ENCODE measurements at places on chromosomes 16 and 17.

GRCh38 chr17:50161911-50162288 is 3.9 kb upstream of the SGCA start:
- no peaks in the 10 kb centered on the region for H3K36me3 ChIP-seq
- H3K27ac ChIP-seq = peak overlapping the region; percentile 51
- peaks cover 33% of the 10 kb centered on the region for H3K27me3 ChIP-seq
- peaks cover 10% of the 10 kb centered on the region for H3K4me1 ChIP-seq
- no peak for DNase-seq
- H3K4me3 ChIP-seq = peak overlapping the region; percentile 79

DNA sequence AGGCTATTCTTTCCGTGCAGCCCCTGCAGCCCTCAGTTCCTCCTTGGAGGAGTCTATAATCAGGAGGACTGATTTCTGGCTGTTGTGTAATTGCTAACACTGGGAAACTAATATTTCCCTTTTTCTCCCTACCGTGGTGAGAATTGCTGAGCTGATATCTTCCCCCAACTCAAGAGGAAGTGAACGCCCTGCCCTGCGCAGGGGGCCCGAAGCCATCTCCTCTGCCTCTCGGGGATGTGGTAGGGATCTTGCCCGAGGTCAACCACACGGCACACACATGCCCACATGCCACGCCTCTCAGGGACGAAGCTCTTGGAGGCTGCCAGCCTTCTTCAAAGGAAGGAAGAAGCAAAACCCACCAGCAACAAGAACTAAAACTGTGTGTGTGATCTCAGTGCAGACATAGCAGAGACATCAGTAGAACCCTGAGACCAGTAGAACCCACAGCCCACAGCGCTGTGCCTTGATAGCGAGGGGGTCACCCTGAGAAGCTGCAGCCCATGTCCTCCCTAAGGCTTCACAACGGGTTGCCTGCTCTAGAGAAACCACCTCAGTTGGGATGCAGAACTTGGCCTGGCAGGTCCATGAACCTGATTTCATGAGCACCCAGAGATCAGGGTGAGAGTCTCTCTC is 8.9 kb upstream of the ULK2 start:
- DNase-seq = no peak
- H3K27ac ChIP-seq = no peak overlapping the region
- H3K27me3 ChIP-seq = no peaks in the 10 kb centered on the region
- H3K4me3 ChIP-seq = no peak overlapping the region
- H3K36me3 ChIP-seq = no peaks in the 10 kb centered on the region

DNA sequence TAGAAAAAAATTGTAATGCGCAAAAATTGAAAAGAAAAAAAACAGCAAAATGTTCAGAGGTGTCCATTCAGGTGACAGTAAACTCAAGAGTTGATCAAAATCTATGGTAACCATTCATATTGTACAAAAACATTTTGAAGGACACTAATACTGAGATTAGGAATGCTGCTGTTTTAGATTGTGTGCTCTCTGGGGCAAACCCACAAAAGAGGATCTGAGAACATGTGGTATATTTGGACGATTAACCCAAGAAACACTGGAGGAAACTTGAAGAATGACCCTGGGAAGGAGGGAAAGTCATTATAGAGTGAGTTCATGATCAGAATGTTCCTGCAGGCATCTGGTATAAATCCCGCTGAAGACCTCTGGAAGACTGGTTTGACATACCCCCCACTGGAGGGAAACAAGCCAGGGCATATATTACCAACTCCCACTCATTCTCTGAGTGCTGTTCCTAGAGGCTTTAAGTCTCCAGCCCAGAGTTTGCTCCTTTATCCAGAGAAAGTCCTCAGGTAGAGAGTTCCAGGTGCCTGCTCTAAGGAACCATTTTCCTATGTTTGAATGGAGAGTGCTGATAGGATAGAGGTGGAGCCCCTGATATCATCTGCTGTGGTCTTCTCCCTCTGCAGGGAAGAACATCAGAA is 1.2 kb downstream of the KRTAP4-2 start:
- no peak overlapping the region for H3K27ac ChIP-seq
- H3K4me1 ChIP-seq = no peaks in the 10 kb centered on the region
- no peak for DNase-seq
- no peak overlapping the region for H3K4me3 ChIP-seq

DNA sequence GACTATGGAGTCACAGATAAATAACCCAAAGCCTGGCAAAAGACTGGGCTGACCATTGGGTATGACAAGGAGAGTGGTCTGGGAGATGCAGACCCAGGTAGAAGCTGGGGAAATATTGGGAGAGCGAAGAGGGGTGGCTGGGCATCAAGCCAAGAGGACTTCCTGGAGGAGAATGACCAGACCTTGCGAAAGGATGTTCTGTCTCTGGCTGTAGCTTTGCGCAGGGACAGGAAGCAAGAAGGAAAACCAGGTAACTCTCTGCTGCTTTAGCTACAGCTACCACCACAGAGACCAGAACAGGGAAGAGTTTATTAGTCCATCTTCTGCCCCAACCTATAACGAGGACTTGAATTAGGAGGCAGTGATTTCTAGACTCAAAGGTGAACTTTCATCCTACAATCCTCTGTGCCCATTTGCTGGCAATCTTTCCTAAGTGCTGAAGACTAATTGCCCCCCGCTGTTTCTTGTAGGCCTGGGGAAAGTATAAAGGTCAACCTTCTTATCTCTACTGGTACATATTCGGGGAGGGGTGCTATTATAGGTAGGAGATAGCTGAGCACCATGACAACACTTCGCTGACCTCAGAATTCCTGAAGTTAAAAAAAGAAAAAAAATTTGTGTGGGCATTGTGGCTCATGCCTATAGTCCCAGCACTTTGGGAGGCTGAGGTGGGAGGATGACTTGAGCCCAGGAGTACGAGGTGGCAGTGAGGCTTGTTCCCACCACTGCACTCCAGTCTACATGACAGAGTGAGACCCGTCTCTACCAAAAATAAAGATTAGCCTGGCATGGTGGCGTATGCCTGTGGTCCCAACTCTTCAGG is 19.1 kb upstream of the KIFC3 start:
- H3K27ac ChIP-seq = no peak overlapping the region
- no peak for DNase-seq
- H3K36me3 ChIP-seq = no peaks in the 10 kb centered on the region
- no peak overlapping the region for H3K4me3 ChIP-seq
- H3K27me3 ChIP-seq = no peaks in the 10 kb centered on the region

GRCh38 chr16:51710905-51711563 is 560.0 kb upstream of the SALL1 start:
- H3K27me3 ChIP-seq = peaks cover 10% of the 10 kb centered on the region
- H3K36me3 ChIP-seq = peaks cover 10% of the 10 kb centered on the region
- no peak for DNase-seq
- no peak overlapping the region for H3K4me3 ChIP-seq

- H3K27ac ChIP-seq = no peak overlapping the region
- H3K36me3 ChIP-seq = no peaks in the 10 kb centered on the region
- no peak overlapping the region for H3K4me3 ChIP-seq
- DNase-seq = peak; percentile 58
Measured at GRCh38 chr16:25707982-25708583, 16.3 kb downstream of the HS3ST4 start.

DNA sequence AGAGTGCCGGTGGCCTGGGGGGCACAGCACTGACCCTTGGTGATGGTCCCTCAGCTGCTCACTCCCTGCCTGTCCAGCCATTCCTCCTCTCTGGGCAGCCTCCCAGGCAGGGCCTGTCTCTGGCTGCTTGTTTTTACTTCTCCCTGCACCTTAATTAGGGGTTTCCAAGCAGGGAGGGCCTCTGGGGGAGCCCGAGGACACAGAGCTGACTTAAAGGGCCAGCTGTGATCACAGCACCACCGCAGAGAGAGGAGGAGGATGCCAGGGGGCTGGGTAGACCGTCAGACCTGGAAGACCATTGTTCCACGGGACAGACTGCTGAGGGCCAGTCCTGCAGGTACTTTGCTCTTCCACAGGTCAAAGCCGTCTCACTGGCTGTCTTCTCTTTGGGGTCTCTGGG is 1.2 kb upstream of the DPH1 start:
- no peak for DNase-seq
- peaks cover 58% of the 10 kb centered on the region for H3K27me3 ChIP-seq
- H3K4me1 ChIP-seq = peaks cover 7% of the 10 kb centered on the region
- no peak overlapping the region for H3K27ac ChIP-seq
- peaks cover 3% of the 10 kb centered on the region for H3K36me3 ChIP-seq

- H3K36me3 ChIP-seq = no peaks in the 10 kb centered on the region
- H3K4me1 ChIP-seq = no peaks in the 10 kb centered on the region
- no peaks in the 10 kb centered on the region for H3K27me3 ChIP-seq
Measured at GRCh38 chr16:62805221-62805857, 769.1 kb upstream of the CDH8 start.

DNA sequence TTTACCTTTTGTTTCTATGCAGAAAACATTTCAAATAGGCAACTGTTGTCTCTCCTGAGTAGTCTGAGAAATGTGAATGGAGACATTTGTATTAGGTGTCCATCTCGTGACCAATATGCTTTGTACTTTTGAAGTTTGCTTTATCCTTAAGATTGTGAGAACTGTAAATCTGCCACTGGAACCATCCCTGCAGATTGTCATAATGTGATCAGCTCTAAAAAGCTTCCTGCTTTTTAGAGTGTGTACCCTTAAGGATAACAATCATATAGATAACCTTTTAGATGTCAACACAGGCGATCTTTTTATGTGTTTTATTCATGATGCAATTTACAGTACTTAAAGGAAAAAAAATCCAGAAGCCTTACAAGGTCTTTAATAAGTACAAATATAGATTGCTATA is 63.5 kb downstream of the PRKCA start:
- peaks cover 40% of the 10 kb centered on the region for H3K4me1 ChIP-seq
- no peaks in the 10 kb centered on the region for H3K27me3 ChIP-seq
- H3K27ac ChIP-seq = no peak overlapping the region
- H3K4me3 ChIP-seq = no peak overlapping the region
- no peak for DNase-seq

All from WTC11 (cell line).